Right lung (tissue), 10 donors: ENCODE measurements at places on chromosomes 2 and 18. TPM values are rescaled to one million over a fixed set of nuclear protein-coding genes. Genes with fewer than 3 reads are reported as not detected.

DNA sequence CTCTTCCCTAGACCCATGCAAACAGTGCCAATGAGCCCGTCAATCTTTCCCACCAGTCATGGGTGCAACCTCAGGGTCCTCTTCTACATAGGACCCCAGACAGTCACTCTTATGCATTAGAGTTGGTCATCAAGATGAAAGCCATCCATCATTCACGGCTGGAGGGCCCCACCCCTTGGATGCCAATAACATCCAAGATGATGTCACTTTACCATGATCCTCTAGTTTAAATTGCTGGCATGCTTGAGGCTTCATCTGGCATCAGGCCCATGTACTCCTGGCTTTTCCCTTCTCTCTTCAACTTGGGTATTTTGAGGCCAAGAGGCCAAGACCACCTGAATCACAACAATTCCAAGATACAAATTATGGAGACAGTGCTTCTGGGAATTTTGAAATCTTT is 91.1 kb upstream of the MAPK4 start:
- DNase-seq = no peak

- DNase-seq = no peak
Measured at GRCh38 chr18:74836296-74837139, 238.8 kb downstream of the ZNF407 start.

GRCh38 chr2:97712693-97713295 is 582 bp upstream of the ZAP70 start:
- DNase-seq = no peak

- DNase-seq = no peak
Measured at GRCh38 chr18:70293166-70293565, 4.3 kb downstream of the SOCS6 start.

DNA sequence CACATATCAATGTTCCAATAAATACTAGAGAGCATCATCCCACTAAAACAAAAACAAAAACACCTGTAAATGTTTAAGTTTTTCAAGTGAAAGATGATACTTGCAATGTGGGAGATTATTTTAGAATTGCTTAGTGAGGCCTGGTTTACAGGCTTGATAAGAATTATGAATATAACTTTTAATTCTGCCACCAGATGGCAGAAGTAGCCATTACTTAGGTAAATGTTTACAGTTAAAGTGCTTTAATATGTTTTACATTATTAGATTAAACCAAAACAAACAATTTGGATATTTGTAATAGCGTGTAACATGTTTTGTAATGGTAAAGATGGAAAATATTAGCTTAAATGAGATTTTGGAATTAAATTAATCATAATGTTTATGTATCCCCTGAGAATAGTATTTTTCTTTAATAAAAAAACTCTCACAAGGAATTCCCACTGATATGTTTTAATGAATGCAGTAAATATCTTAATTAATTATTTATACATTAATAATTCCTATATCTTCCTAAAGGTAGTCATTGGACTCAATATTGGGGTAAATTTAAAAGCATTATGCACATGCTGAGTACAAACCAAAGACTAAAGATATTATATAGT is 522.0 kb downstream of the SPAG16 start:
- DNase-seq = peak; percentile 1

DNA sequence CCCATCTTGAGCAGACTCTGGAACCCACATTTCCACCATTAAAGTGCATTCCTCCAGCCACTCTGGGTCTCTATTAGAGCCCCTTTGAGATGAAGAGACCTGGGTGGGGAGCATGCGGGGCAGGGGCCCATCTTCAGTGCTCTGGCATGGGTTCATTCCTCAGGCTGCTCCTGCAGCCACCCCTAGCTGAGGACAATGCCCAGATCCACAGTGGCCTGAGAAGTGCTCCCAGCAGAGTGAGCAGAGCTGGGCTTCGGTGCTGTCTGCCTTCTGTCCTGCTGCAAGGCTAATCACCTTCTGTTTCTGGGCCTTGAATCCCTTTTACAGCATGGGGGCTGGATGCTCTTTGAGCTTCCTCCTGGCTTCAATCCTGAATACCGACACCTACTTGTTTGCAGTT is 169.8 kb downstream of the TRIM43 start:
- no peak for DNase-seq

- no peak for DNase-seq
Measured at GRCh38 chr2:218799990-218800389, 18.0 kb downstream of the CYP27A1 start.

DNA sequence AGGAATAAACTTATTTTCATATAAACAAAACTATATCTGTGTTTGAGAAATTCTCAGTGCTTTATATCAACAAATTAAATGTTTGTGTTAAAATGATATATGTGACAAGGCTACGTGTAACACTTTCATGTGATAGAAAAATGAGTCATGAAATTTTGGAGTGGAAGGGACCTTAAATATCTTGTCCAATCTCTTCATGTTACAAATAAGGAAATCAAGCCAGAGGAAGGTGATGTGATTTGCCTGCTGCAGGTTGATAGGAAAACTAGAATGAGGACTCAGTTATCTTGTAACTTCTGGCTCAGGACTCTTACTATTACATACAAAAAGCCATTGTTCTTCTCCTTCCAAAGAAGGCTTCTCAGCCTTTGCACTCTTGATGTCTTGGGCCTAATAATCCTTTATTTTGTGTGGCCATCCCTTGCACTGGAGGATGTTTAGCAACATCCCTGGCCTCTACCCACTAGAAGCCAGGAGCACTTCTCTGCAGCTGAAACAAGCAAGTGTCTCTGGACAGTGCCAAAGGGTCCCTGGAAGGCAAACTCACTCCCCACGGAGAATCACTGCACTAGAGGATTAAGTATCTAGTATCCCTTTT is 43.0 kb upstream of the NARS1 start:
- DNase-seq = no peak

DNA sequence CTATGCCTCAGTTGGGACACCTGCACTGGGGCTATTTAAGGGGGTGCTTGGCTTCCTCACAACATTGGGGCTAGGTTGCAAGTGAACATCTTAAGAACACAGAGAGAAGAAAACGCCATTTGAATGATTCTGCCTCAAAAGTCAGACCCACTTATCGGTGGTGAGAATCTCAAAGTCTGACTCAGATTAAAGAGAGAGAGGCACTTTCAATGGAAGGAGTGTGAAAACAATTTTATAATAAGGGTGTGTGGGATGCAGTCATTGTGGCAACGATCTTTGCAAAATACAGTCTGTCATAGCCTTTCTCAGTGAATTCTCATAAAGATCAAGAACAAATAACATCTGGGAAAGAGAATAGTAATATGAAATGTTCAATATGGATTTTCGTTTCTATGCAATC is 41.8 kb downstream of the CCDC102B start:
- DNase-seq = no peak

DNA sequence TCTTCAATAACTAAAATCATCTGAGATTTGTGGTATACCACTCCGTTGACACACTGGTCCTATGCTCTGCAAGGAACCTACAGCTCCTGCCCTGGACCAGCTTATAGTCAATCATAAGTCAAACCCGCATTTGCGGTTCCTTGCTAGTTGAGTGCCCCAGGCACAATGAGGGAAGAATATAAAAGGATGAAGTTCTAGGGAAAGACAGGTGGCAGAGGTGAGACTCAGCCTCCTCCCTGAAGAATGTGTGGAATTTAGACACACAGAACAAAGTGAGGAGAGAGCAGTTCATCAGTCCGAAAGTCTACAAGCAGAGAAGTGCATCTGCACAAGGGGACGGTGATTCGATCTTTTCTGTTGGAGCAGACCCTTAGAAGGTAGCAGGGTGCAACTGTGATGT is 615.0 kb upstream of the FANCL start:
- DNase-seq = no peak

- peak; percentile 72 for DNase-seq
Measured at GRCh38 chr2:172293952-172294351, 133.4 kb upstream of the ITGA6 start.

DNA sequence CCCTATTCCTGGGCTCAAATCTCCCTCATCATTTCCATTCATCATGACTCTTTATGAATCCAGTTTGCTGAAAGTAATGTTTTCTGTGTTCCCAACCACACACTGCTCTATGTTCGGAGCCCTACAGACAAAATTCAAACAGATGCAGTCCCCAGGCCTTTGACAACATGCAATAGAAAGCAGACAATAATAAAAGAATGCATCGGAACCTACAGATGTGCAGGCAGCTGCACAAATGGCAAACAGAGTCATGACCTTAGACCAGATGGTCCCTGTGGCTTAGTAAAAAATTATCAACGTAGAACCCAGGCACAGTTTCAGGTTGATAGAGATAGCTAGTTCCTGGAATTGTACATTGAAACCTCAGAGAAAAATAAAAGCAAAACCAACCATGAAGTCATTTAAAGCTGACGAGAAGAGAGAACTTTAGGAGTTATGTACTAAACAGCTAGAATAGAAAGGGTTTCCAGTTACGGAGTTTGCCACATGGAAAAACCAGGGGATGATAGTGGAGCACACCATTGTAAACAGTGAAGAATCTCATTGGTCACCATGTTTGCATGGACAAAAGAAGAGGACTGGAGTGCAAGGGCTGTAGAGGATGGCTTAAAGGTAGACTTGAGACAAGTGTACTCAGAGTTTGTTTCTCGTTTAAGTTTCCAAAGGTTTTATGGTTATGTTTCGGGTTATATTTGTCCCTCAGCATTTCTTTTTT is 23.2 kb upstream of the ACVR1 start:
- DNase-seq = no peak

- peak; percentile 62 for DNase-seq
Measured at GRCh38 chr2:54471221-54471711, 15.1 kb downstream of the SPTBN1 start.

DNA sequence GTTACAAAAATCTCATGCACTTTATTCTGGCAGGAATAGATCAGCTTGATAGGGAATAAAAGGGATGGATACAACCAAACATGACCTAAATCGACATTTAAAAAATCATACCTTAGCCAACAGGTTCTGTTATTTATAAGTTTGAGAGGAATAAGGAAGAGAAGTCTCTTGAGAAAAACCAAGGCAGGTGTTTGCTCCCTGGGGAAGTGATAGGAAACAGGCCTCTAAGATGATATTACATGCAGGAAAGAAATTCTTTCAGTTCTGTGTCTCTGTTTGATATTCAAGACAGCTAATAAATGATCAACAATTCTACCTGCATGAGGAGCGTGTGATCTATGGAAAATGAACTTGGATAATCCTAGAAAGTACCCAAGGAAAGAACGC is 184.8 kb upstream of the ZEB2 start:
- no peak for DNase-seq

- DNase-seq = no peak
Measured at GRCh38 chr2:69358914-69359313, 28.1 kb downstream of the GFPT1 start.

- peak; percentile 83 for DNase-seq
Measured at GRCh38 chr18:31685097-31686082, 1.0 kb upstream of the B4GALT6 start.

GRCh38 chr2:215845839-215846586 is 167.3 kb downstream of the MREG start:
- DNase-seq = no peak

DNA sequence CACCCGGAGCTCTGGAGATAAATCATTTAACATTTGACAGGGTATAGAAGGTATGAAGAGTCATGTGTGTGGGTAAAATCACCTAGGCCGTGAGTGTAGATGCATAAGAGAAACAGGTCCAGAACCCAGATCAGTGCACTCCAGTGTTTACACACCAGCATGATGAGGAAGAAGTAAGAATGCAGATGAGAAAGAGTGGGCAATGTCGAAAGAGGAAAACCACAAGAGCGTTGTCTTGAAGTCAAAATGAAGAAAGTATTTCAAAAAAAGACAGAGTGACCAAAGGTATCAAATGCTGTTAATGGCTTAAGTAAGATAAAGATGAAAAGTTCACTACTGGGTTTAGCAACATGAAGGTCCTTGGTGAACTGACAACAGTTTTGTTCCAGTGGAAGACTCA is 32.0 kb upstream of the PLB1 start:
- DNase-seq = no peak

DNA sequence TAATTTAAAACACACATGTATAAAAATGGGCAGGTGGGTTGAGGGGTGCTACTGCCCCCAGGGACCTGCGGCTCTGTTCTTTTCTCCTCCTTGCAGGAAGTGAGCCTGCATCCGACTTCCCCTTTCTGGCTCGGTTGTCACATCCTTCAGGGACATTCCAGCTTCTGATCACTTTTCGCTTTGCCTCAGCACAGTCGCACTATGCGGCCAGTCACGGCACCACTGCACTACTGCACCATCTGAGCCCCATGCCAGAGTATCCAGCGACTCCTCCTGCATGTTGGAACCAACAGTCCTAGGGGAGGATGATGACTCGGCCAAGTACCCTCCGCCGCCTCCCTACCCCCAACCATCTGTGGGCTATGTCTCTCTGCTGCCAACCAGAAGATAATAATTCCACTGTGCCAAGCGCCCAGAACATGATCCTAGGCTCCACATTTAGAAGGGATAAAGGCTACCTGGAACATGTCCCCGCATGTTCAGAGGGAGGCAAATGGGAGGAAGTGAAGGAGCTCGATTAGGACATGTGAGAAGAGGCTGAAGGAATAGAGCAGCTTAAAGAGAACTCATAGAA is 17.6 kb downstream of the CDC42EP3 start:
- no peak for DNase-seq

- DNase-seq = peak; percentile 83
Measured at GRCh38 chr2:160970052-160970965, 189.9 kb upstream of the TANK start.

- DNase-seq = no peak
Measured at GRCh38 chr18:23403310-23403709, 49.8 kb upstream of the RIOK3 start.

GRCh38 chr2:84181927-84182326 is 277.2 kb downstream of the SUCLG1 start:
- no peak for DNase-seq

DNA sequence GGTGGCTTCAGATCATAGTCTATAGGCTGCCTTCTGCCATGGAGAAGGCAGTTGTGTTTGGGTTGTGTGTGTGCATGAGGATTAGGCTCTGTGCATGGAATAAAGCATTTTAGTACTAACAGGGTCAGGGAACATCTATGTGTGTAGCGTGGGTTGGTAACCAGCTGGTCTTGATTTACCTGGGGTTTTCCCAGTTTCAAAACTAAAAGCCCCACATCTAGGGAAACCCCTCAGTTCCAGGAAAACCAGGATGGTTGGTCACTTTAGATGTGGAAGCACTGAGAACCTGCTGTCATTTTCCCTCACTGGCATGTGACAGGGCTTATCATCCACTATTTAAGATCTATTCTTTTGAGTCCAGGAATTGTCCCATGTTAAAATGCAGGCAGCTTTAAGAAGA is 116.3 kb downstream of the POLE4 start:
- DNase-seq = no peak

DNA sequence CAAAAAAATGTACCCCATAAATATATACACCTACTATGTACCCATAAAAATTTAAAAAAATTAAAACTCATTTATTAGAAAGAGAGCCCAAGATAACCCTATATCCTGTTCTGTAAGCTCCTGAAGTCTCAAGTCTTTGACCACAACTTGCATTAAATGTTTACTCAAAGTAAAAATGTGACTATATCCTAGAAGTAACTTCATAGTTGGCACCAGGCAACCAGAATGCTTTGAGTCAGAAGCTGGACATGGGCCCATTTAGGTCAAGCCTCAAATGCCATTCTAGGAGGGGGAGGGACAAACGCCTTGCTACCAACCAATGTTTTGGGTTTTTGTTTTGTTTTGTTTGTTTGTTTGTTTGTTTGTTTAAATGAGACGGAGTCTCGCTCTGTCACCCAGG is 9.3 kb upstream of the TBC1D8 start:
- no peak for DNase-seq

GRCh38 chr18:21112140-21112473 is 494 bp upstream of the ROCK1 start:
- no peak for DNase-seq

CDK15 gene
- polyA plus RNA-seq = 0.36 TPM

CROCC2 gene
- 2.0 TPM for polyA plus RNA-seq

VWA3B gene
- 5.0 TPM for polyA plus RNA-seq

LAMA1 gene
- polyA plus RNA-seq = 17.1 TPM

SERPINB5 gene
- not detected for polyA plus RNA-seq

KCTD1 gene
- polyA plus RNA-seq = 19.3 TPM

MAB21L4 gene
- polyA plus RNA-seq = 4.6 TPM

SLC14A1 gene
- polyA plus RNA-seq = 0.84 TPM
